ENCODE measurements at places on chromosomes 1 and 21.

DNA sequence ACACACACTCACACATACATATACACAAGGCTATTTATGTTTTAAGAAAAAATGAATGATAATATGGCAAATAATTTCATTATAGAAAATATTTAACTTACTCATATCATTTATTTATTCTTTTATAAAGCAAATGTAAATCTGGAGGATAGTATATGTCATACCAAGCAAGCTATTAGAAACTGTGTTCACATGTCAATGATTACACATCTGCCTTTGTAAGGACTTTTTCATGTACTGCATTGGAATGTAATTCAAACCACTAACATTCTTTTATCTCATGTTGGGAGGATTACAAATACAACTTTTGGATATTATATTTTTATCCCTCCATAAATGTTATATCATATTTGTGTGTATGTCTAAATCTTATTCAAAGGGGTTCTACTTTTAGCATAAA is 1887.4 kb downstream of the NCAM2 start:
- no peak for DNase-seq

DNA sequence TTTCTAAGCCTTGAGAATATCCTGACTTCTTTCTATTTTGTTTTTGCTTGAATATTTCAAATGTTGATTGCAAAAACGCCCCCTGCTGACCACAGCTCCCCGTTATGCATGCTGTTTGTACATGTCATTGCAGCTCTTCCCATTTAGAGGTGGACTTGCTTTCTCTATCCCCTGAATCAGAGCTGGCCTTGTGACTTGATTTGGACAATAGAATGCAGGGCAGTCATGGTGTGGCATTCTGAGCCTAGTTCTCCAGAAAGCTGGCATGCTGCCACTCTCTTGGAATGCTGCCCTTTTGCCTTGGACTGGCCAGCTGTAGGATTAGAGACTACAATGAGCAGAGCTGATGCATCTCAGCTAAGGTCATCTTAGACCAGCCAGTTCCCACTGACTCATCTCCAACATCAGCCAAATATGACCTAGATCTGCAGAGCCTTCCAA is 1561.5 kb downstream of the MRPL39 start:
- DNase-seq, result peak; percentile 50

- DNase-seq, result no peak
These were observed 115.8 kb upstream of the ZRANB2 start for GRCh38 chr1:71196685-71197084.

DNA sequence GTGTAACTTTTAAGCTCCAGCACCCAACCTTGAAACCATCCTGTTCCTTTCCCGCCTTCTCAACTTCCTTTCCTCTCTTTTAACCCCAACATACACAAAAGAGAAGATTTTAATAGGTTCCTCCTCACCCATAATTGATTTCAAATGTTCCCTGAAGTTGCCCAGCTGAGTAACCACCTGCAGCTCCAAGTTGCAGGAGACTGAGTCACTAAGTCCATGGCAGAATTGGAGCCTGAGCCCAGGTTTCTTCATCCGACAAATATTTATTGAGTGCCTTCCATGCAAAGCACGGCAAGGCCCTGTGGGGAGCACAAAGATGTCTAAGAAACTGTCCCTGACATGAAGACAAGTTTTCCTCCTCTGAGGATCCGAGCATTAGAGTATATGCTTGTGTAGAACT is 97.7 kb downstream of the PAPPA2 start:
- no peak for DNase-seq

DNA sequence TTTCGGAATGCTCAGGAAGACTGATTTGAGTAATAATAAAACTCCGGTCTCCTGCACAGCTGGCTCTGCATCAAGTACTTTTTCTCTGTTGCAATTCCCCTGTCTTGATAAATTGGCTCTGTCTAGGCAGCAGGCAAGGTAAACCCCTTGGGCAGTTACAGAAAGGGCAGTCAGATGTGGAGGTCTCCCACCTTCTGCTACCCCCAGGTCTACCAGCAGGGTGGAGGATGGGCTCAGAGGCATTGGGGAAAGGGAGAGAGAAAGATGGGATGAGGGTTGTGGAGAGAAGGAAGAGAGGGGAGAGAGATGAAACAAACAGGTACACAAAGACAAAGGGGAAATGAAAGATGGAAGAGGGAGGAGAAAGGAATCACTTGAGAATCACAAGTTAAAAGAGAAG is 156.8 kb downstream of the MIS18A start:
- DNase-seq, result no peak

- no peak for DNase-seq
These were observed 106.2 kb downstream of the CACHD1 start for GRCh38 chr1:64575881-64576676.

GRCh38 chr1:3968851-3969250 is 68.8 kb upstream of the C1orf174 start:
- DNase-seq, result no peak

DNA sequence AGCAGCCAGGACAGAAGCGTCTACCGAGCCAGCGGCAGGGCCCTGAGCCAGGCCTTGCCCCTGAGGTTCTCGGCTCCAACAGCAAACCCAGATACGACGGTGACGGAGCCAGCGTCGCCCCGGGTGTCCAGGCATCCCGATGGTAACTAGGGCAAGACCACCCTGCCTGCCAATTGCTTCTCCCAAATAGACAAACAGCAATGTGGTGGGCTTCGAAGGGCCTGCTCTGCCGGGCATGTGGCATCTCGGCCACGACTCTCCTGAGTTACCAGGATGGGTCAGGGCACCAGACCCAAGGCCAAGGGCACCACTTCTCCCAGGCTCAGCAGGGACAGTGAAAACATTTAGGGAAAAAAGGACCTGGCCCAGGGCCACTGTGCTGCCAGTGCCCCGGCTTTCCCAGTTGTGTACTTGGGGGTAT is 3.2 kb upstream of the ACTRT2 start:
- DNase-seq, result no peak

DNA sequence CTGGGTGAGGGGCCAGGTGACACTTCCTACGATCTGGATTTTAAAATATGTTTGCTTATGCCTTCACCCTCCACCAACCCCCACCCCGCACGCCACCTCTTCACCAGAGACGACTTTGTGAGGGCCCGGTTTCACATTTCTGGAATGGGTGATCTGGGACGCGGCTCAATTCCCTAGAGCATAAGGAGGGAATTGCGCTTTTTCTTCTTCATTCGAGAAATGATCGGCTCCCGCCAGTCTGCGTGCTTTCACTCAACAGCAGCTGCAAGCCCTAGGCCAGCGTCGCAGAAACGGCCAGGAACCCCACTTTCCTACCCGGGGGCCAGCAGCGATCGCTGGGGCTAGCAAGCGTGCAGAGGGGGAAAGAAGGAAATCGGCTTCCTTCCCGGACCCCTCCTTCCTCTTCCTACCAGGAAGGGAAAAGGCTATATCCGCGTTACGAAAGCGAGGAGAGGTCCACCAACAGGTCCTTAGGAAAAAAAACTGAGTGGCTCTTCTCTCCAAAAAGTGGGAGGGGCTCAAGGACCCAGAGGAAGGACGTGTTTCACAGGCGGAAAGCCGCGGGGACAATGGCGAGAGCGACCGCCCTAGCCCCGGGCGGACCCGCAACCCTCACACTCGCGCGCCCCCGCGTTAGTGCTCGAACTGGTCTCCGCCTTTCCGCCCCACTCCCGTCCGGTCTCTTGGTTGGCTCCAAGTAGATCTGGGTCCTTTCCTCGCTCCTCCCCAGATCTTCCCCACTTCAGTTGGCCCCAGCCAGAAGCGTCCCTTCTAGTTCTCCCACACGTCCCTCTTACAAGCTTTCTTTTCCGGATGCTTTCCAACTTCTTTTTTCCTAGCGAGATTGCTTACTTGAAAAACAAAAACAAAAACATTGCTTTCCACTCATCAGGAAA is 1.1 kb upstream of the ADAMTS1 start:
- peak; percentile 85 for DNase-seq

All from RPMI7951 (cell line).